ENCODE measurements at places on chromosomes 12 and 14.

DNA sequence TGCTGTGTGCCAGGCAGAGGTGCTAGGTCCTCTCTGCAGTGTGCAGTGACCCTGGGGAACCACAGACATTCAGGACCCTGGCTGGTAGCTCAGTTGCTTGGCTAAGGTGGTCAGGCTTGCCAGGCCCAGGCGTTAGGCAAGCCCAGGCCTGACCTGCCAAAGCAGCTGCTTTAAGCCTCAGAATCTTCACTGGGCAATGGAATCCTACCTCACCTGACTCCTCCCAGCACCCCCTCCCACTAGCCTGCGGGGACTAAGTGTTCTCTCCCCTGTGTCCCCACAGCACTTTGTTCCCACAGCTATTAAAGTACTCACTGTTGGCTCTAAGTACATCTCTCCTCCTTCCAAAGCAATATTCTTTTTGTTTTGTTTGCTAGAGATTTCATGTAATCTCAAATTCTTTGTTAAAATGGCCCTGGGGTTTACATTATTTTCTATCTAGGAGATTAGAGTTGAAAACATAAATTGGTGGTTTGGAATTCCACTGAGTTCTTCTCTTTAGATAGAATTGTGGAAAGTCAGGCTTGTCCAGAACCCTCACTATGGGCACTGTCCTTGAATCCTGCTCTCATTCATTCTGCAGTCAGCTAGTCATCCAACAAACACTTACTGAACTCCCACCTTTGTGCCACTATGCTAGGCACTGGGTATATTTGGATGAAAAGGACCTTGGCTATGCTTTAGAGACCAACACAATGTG is 44.4 kb downstream of the DGLUCY start:
- no peak for DNase-seq

- DNase-seq: no peak
Measured at GRCh38 chr12:40586823-40587222, 105.4 kb upstream of the CNTN1 start.

- no peak for DNase-seq
Measured at GRCh38 chr14:61089126-61089750, 108.2 kb downstream of the SLC38A6 start.

GRCh38 chr12:7716381-7716780 is 5.1 kb downstream of the DPPA3 start:
- peak; percentile 39 for DNase-seq

DNA sequence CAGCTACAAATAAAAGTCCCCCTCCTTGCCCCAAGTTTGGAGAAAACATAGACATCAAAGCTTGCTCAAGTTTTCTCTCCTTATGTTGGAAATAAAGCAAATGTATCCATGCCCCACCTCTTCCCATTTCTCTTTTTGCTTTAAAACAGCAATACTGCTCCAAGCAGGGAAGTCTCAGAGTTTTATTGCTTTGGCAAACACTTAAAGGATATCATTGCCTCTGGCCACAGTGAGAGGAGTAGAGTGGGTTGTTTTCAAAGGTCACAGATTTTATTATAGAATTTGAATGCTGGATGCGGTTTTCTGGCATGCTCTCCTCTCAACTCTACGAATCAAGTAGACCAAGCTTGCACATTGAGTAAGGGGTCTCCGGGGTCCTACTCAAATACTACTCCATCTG is 149.7 kb downstream of the TTC7B start:
- no peak for DNase-seq

- DNase-seq: no peak
Measured at GRCh38 chr14:23045419-23046357, 3.7 kb downstream of the PSMB11 start.

DNA sequence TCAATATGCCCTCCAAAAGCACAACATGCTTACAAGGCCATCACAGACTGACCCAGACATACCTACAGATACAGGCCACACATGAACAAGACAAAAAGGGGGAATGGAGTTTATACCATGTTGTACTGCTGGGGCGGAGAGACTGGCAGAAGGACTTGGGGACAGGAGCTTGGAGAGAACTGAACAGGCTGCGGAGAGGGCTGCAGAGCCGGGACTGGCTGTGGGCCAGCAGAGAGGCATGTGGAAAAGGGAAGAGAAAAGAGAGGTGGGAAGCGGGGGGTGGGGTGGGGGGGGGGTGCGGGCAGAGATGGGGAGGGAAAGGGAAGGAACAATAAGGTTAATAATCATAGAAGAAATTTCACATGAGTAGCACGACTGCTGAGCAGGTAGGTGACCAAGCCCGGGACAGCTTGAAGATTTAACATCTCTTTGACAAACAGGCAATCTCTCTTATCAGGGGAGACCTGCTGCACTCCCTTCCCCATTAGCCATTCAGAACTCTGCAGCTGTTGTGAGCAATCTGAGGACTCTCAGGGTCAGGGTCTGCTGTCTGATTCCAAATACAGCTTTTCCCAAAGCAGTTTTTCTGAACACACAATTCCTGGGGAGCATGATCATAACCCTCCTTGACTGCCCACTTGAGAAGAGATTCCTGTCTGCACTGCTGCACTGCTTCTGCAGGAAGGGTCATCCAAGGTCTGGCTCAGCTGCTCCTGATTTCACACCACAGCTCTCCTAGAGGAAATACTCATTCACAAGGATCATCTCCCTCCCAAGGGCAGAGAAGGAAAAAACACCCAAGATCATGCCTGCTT is 21.6 kb upstream of the STAC3 start:
- DNase-seq: no peak

DNA sequence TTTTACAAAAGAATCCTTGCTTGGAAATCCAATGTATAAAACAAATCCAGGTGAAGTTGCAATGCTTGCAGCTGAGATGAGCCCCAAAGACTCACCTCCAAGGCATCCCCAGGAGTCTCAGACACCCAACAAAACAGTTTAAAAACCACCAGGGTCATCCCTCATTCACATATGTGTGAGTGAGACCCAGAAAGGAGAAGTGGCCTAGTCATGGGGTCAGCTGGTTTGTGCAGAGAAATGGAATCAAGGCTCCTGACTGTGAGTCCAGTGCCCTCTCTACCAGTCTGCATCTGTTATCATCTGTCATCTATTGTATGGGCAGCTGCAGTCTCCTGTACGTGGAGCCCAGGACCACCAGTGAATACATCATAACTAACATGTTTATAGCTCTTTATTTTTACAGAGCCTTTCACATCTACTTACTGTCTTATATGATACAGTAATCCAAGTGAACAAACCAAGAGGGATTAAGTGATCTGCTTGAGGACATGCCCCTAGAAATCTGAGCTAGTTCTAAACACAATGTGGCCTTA is 27.1 kb downstream of the PLEKHG7 start:
- DNase-seq: peak; percentile 4

DNA sequence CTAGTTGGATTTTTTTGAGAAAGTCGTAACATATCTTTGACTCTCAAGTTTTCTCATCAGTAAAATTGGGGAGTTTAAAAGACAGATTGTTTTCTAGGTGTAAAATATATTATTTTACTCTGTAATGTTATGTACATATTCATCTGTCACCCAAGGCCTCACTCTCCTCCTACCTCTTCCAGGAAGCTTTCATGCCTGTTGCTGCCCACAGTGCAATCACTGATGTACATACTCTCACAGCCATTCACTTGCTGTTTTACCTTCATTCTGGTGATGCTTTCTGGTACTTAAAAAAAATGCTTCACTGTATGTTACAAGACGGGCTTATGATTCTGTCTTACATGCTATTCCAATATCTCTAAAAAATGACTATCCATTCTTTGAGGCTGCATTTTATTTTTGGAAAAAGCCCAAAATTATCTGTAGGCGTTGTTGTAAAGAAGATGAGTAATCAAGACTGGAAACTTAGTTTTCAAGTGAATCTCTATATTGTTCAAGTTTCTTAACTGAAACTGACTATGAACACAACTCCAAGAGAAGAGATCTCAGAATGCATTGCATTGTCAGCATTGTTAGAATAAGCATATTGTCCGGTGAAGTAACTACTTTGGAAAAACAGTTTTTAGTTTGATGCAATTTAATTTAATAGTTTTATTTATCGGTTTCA is 82.5 kb downstream of the LMO3 start:
- no peak for DNase-seq

GRCh38 chr12:131003716-131004045 is 50.0 kb downstream of the ADGRD1 start:
- DNase-seq: no peak

Data from KBM-7 (cell line).